Activated CD8-positive, alpha-beta memory T cell treated with anti-CD3 and anti-CD28 coated beads for 4 hours (primary cell): ENCODE measurements at places on chromosomes 2 and 18.

- no peak for DNase-seq
Measured at GRCh38 chr2:238220892-238221521, 17.5 kb upstream of the ILKAP start.

DNA sequence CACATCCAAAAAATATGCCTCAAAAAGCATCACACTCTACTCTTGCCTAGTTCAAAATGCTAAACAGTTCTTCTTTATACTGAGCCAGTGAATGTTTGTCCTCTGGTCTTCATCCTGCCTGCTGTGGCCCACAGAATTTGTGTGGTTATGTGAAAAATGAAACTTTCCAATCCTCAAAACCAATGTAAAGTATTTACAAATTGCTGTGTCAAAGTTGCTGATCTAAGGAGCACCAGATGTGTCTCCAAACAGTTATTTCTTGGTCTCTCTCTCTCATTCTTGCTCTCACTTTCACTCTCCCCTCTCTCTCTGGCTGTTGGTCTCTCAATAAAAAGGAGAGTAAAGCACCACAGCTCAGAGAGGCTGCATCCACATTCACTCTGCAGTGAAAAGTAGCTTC is 23.0 kb downstream of the EPHA4 start:
- no peak for DNase-seq

GRCh38 chr18:49081511-49082155 is 130.9 kb upstream of the SMAD7 start:
- no peak for DNase-seq

GRCh38 chr2:206850369-206850768 is 85.0 kb downstream of the FASTKD2 start:
- no peak for DNase-seq

GRCh38 chr2:203492965-203493364 is 42.1 kb downstream of the RAPH1 start:
- DNase-seq, result no peak

- no peak for DNase-seq
Measured at GRCh38 chr2:144865670-144866069, 345.8 kb upstream of the ZEB2 start.
